Smooth muscle cell of the pulmonary artery (primary cell): ENCODE measurements at places on chromosomes 3 and 15. TPM values are rescaled to one million over a fixed set of nuclear protein-coding genes. Genes with fewer than 3 reads are reported as not detected.

KLHL25 gene
- 5.7 and 6.3 TPM in 2 replicates for total RNA-seq

SPATA12 gene
- total RNA-seq, result 0.10 TPM in 1 of 2 replicates, not detected in the other

BFSP2 gene
- not detected in 2 replicates for total RNA-seq

TICRR gene
- total RNA-seq, result 1.7 and 2.7 TPM in 2 replicates

SLC28A1 gene
- 0.10 TPM in 1 of 2 replicates, not detected in the other for total RNA-seq
